GM12878 (cell line): ENCODE measurements at places on chromosomes 4 and X.

- DNase-seq = no peak
Observed at GRCh38 chr4:109801895-109802319, at the start of gene CFI. Gene CFI (minus strand): TSS chr4:109801999. CDS start chr4:109801971, 28 bp downstream.

DNA sequence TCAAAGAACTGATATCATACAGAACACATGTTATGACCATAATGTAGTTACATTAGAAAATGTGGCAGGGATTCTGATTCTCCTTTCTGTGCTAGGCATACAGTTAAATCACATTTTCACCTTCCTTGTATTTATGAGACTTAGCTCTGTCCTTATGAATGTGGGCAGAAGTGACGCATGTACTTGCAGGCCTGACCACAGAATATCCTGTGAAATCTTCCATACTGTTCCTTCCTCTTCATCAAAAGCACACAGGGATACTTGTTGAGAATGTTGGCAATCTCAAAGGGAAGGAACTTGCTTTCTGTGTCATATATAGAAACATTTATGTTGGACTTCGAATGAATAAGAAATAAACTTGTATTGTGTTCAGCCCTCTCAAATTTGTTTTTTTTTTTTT, 17.2 kb upstream of the MYOZ2 start:
- DNase-seq = no peak

- no peak for DNase-seq
Observed at GRCh38 chr4:177667687-177668086, 225.4 kb upstream of the AGA start.

GRCh38 chr4:81116566-81116965, 86.1 kb downstream of the BMP3 start:
- DNase-seq = no peak

DNA sequence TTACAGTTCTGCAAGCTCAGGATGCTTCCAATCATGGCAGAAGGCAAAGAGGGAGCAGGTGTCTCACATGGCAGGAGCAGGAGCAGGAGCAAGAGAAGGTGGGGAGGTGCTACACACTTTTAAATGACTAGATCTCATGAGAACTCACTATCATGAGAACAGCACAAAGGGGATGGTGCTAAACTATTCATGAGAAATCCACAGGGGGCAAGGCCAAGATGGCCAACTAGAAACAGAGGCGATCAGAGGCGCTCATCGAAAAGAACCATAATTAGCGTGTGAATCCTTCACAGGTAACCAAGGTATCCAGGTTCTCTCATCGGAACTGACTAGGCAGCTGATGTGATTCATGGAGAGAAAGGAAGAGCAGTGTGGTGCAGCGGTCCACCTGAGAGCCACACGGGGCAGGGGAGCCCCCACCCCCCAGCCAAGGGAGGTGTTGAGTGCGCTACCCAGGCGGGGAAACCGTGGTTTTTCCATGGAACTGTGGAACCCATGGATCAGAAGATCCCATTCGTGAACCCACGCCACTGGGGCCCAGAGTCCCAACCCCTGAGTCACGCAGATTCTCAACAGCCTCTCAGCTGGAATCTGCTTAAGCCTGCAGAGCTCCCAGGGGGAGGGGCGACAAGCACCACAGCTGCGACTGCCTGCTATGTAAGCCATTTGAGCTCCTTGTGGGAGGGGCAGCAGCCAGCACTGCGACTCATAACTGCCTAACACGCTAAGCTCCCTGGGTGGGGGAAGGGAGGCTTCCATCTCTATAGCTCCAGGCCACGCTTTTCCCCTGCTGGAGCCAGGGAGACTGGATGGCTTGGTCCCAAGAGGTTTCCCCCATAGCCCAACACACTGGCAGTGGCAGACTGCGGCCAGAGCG, 46.7 kb downstream of the FGF16 start:
- no peak for DNase-seq

DNA sequence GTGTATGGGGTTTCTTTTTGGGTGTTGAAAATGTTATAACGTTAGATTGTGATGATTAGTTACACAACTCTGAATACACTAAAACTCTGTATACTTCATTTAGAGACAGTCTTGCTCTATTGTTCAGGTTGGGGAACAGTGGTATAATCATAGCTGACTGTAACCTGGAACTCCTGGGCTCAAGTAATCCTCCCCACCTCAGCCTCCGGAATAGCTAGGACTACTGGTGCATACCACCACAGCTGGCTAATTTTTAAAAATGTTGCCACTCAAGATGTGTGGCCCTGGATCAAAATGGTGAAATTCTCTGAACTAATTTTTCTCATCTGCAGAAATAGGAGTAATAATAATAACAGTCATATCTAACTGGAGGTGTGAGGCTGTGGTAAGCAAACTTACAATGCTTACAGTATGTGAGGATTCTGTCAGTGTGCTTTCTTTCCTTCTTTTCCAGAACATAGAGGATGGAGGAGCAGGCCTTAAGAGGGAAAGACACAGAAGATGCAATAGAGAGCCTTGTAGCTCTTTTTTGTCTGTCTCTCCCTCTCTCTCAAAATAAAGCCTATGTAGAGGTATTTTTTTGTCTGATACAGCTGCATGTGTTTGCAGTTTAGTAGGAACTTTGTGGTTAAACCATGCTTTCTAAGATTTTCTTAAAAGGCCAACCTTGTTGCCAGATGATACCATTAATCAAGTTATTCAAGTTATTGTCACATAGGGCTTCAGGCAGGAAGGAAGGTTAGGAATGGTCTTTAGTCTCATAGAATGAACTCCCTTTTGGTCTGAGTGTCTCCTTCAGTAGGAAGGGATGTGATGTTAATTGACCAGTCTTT, 7.5 kb downstream of the ADD1 start:
- no peak for DNase-seq

- no peak for DNase-seq
Observed at GRCh38 chr4:63169836-63170235, 1239.4 kb downstream of the TECRL start.
